ENCODE measurements at places on chromosomes 3 and 15.

GRCh38 chr3:148938936-148939335 is 52.4 kb upstream of the GYG1 start:
- no peak for DNase-seq

DNA sequence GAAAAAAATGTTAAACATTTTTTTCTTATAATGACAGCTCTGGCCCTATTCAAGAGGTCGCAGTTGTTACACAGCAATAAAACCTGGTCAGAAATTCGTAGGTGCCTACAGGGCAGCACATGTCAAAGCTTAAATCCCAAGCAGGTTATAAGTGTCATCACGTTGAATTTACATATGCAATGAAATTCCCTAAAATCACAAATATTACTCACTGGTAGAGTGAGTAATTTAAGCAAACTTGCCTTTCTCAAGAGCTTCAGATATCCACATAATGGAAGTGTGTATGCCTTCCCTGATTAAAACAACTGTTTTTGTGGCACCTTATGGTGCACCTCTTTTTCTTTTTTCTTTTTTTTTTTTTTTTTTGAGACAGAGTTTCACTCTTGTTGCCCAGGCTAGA is 90.7 kb upstream of the FNDC3B start:
- DNase-seq = no peak

DNA sequence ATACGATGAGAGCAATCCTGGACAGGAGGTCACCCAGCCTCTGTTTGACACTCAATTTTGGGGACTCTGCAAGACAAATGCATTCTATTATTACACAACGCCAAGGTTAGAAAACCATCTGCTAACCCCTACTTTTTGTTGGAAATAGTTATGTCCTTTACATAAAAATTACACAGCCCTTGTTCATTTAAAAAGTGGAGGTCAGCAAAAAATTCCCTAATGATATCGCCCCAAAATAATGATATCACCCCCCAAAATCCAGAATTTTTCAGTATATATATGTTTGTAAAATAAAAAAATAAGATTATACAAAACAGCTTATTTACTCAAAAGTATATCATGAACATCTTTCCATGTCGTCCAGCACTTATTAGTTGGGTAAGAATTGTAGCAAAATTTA is 11.4 kb downstream of the ROPN1 start:
- DNase-seq = no peak

DNA sequence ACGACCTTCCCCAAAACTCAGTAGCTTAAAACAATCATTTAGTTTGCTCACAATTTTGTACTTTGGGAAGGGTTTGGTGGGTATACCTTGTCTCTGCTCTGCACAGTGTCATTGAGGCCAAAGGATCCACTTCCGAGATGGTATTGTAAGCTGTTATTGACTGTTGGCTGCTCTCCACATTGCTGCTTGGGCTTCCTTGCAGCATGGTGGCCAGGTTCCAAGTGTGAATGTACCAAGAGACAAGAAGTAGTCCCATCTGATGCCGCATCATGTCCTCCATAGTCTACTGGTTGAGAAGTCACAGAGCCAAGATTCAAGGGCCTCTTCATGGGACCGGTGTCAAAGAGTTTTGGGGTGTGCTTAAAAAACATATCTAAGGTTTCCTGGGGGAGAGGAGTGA is 268.5 kb downstream of the PLCL2 start:
- no peak for DNase-seq

DNA sequence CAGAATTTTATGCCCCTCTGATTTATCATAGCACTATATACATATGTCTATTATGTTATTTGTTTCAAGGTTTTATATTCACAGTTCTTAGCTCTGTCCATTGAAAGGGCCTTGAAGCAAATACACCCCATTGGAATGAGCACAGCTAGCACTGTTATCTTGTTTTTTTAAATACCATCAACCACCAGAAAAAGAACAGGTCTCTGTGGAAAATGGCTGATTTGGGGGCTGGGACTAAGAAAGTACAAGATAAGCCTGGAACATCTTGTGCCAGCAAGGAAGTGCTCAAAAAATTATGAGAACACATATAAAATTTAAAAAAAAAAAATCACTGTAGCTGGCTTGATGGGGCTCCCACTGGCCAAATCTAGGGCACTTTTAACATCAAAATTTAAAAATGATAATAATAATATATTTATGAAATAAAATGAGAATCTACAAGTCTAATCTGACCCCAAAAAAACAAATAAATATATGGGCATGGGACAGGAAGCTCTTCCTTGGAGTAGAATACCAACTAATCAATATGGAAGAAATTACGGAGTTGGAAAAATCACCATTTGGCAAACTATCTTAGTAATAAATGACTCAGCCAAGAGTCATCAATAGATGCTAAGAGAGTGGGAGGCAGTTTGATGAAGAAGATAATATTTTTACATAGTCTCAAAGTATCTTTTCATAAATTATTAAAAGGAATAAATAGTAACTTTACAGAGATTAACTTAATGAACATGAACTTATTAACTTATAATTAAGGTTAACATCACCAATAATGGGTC is 20.5 kb downstream of the IFT80 start:
- no peak for DNase-seq

- DNase-seq = no peak
These were observed 26.0 kb upstream of the SEC62 start for GRCh38 chr3:169940470-169941181.

DNA sequence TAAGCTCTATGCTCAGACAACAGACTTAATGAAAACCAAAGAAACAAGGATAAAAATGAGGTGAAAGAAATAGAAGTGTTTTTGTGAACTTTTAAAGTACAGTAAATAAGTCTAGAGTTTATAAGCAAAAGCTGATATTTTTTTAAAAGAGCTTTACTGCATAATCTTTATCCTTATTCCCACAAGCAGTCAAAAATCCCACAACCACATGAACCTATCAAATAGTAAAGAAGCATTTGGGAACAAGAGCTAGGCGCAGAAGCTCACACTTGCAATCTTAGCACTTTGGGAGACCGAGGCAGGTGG is 103.8 kb upstream of the TJP1 start:
- no peak for DNase-seq
